GM18507 (cell line): ENCODE measurements at places on chromosomes 7 and 10.

- DNase-seq = no peak
Observed at GRCh38 chr7:613442-614140, 93.9 kb upstream of the PDGFA start.

DNA sequence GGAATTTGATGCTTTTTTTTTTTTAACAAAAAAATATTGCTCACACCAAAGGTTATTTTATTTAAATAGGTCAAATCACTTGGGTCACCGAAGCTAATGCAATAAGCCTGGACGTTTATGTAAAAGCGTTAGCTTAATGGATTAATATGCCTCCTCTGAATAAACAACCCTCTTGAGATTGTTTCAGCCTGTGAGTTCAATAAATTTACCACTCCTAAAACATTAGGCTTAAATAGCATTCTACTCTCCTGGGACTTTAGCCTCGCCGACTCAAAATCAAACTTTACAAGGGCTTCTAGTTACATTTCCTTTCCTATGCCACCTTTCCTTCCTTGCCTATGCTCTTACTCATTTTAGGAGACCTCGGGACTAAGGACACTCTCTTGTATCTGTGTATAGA is 79.3 kb downstream of the DNAJB9 start:
- no peak for DNase-seq

GRCh38 chr10:130161331-130161730 is 25.1 kb downstream of the GLRX3 start:
- no peak for DNase-seq

DNA sequence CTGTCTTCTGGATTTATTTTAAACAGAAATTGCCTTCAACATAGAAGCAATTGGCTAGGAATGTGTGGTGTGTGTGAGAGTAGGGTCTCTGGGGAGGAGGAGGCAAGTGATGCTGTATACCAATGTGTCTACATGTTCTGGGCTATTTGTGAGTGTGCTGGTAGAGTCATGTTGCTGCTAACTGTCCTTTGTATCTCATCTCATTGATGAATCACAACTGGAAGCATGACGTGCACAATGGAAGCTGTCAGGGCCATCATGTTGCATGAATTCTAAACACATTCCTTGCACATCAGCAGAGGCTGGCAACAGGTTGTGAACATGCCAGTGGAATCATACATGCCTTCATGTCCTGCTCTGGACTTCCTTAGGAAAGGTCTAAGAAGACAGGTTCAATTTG is 199.7 kb downstream of the BMPER start:
- no peak for DNase-seq

- DNase-seq = no peak
Observed at GRCh38 chr7:89761173-89761572, 393.1 kb upstream of the STEAP1 start.
